ENCODE measurements at places on chromosomes 1 and 21. TPM values are rescaled to one million over a fixed set of nuclear protein-coding genes. Genes with fewer than 3 reads are reported as not detected.
A peak's percentile ranks its signal among the peaks of the same experiment; 100 is the strongest.

GREM2 gene
- total RNA-seq, result 0.11 TPM

AMIGO1 gene
- 2.8 TPM for total RNA-seq

DNA sequence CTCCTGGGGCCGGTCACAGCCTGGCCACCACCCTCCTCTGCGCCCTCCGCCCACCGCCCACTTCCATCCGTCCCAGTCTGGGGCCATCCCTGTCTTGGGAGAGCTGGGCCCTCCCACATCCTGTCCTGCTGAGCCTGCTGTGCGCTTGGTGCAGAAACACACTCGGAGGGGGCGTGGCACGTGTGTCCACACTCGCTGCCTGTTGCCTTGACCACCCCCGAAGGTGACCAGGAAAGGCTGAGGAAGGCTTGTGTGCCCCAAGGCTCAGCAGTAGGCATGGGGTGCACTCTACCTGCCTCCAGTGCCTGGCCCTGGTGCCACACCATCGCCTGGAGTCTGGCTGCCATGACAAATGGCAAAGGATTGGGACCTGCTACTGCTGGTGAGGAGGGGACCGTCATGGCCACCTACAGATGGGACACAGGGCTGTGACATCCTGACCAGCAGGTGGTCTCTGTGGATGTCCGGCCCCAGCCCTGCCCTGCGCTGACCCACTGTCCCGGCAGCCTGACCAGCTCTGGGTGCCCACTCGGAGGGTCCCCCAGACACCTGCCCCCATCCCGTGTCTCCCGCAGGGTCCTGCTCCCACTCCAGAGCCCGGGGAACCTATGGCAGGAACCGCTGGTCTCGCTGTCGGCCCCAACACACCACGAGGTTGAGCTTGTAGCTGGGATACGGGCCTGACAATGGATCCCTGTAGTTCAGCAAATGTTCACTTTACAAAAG, 23.2 kb upstream of the PTTG1IP start:
- H3K4me1 ChIP-seq, result peaks cover 13% of the 10 kb centered on the region
- no peak overlapping the region for H3K4me3 ChIP-seq
- no peaks in the 10 kb centered on the region for H3K36me3 ChIP-seq
- H3K27me3 ChIP-seq, result peaks cover 11% of the 10 kb centered on the region

DNA sequence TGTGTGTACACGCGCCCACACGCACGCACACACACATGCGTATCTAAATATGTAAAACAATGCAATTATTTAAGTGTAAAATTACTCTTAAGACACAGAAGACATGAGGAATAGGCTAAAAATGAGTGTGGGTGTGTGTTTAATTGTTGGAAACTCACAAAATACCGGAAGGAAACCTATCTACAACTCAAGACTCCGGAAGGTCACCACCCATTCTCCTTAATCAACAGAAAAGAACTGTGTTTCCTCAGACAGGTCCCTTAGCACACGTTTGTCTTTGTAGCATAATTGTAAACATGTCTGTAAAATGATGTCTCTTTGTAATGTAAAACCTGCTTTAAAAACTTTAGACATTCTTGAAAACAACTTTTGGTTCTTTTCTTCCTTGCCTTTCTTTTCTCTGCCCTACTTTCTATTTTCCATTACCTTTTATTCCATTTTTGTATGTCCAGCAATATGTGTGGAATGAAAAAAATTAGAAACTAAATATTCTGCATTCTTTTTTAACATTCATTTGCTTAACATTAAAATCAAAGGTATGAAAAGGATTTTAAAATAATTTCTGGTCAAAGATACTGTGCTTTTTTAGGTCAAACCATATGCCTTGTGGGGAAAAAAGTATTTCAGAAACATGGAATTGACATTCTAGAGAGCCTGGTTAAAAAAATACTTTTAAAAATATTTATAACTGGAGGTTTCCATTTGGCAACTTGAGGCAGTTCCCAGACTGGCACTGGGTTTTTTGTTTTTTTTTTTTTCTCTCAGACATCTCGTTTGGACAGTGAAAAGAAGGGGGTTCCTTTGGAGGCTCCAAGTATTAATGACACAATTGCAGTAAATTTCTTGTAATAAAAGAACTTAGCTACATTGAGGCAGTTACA, 46.2 kb downstream of the ATP5PF start:
- no peaks in the 10 kb centered on the region for H3K36me3 ChIP-seq
- no peak for DNase-seq
- no peak overlapping the region for H3K27ac ChIP-seq
- no peak overlapping the region for H3K4me3 ChIP-seq

DNA sequence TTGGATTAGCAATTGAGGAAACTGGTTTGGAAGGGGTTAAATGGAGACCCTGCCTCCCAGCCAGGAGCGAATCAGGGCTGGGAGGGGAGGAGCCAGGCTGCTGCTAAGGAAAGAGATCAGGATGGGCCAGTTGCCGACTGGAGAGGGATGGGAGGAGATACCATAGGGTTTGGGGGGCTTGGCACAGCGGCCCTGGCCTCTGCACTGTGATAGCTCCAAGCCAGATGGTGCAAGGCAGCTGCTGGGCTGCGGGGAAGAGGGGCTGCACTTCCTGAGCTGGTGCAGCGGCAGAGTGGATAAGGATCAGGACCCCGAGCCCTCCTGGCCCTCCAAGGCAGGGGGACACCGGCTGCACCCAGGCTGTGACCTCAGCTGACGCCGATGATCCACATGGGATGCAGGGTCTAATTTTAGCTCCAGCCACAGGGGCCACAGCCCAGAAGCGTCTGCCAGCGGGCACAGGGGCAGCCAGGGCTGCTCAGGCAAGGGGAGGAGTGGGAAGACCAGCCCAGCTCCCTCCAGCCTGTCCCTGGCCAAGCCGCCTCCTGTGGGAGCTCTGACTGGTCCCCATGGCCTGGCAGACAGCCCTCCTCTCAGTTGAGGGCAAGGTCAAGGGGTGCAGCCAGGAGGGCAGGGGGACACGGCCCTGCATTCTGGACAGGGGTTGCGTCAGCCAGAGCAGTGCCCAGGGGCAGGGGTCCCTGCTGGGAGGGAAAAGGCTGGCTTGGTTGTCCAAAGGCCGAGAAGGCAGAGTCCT, at the start of gene EXTL1:
Gene EXTL1 (plus strand): TSS at position 129 of the 757 bp plus-strand sequence. CDS start 872 bp downstream, outside the sequence.
- H3K27ac ChIP-seq, result no peak within 1 kb of the TSS
- DNase-seq, result no peak
- no peaks in the 10 kb centered on the region for H3K27me3 ChIP-seq

SPATA46 gene
- not detected for total RNA-seq

- peaks cover 16% of the 10 kb centered on the region for H3K36me3 ChIP-seq
- H3K27me3 ChIP-seq, result no peaks in the 10 kb centered on the region
- no peak for DNase-seq
- H3K4me1 ChIP-seq, result peaks cover 51% of the 10 kb centered on the region
- H3K4me3 ChIP-seq, result peak overlapping the region; percentile 79
Observed at GRCh38 chr1:75786901-75787493, 941 bp downstream of the RABGGTB start.

DNA sequence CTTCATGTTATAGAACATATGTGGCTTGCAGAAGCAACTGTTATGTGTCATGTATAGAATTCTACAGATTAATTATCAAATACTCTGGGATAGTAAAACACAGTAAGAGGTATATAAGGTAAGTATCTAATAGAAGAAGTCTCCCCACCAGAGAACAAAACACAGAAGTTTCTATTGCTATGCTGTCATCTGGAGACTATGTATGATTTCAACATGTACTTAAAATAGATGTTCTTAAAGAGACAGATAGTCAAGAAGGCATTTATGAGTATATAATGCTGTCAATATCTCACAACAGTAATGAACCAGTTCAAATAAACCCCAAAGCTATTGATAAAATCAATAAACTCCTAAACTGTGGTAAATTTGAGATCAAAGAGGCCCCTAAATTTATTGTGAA, 8.1 kb upstream of the ADCY10 start:
- H3K27ac ChIP-seq, result no peak overlapping the region
- DNase-seq, result no peak
- peaks cover 2% of the 10 kb centered on the region for H3K36me3 ChIP-seq
- H3K27me3 ChIP-seq, result no peaks in the 10 kb centered on the region

DNA sequence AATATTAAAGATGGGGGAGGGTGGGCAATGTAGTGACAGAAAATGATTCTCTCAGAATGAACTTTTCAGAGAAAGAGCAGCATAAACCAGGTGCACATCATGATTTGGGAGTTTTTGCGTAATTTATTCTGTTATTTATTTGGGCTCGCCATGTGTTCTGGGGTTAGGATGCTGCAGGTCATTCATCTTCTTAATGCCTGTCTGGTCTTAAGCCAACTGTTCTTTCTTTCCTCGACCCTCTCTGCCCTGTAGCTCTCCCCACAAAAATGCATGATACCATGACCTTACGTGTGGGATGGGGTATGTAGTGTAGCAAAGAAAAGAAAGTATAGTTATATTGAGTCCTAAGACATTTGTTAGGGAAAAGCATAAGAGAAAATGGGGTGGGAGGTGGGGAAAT, 12.3 kb upstream of the TARS2 start:
- H3K4me1 ChIP-seq, result peaks cover 9% of the 10 kb centered on the region
- no peak overlapping the region for H3K4me3 ChIP-seq
- peaks cover 36% of the 10 kb centered on the region for H3K36me3 ChIP-seq
- no peak for DNase-seq

Data from suprapubic skin (tissue), 4 donors.